ENCODE measurements at places on chromosomes 2 and 18. TPM values are rescaled to one million over a fixed set of nuclear protein-coding genes. Genes with fewer than 3 reads are reported as not detected.

- no peak for DNase-seq
- no peaks in the 10 kb centered on the region for H3K27me3 ChIP-seq
- H3K36me3 ChIP-seq, result peaks cover 11% of the 10 kb centered on the region
- H3K4me3 ChIP-seq, result no peak overlapping the region
These were observed 81.2 kb downstream of the SH3YL1 start for GRCh38 chr2:182509-183122.

Gene SH3RF3
- total RNA-seq, result 1.0 TPM

GRCh38 chr18:60538891-60539290 is 166.3 kb upstream of the MC4R start:
- H3K4me1 ChIP-seq, result no peaks in the 10 kb centered on the region
- H3K27ac ChIP-seq, result no peak overlapping the region
- H3K4me3 ChIP-seq, result no peak overlapping the region
- H3K27me3 ChIP-seq, result no peaks in the 10 kb centered on the region

DNA sequence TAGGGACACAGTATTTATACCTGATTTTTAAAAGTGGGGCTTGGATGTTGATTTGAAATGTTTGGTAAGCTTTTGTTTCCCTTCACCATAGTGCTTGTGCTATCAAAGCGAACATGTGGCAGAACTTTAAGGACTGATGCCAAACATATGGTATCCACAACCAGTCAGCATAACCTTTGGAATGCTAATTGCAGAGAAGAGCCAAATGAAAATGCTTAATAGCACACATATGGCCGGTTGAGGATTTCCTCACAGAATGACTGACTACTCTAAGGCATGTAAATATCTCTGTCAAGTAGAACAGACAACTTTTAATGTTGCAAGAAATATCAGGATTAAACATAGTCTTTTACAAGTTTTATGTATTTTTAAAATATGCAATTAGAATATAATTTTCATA is 120.9 kb upstream of the COL3A1 start:
- DNase-seq, result no peak
- no peaks in the 10 kb centered on the region for H3K36me3 ChIP-seq
- H3K4me1 ChIP-seq, result no peaks in the 10 kb centered on the region
- H3K27me3 ChIP-seq, result no peaks in the 10 kb centered on the region
- no peak overlapping the region for H3K4me3 ChIP-seq

- no peak for DNase-seq
- no peaks in the 10 kb centered on the region for H3K36me3 ChIP-seq
- no peaks in the 10 kb centered on the region for H3K27me3 ChIP-seq
- no peak overlapping the region for H3K4me3 ChIP-seq
These were observed 275.5 kb downstream of the KCNJ3 start for GRCh38 chr2:154974041-154974440.

DNA sequence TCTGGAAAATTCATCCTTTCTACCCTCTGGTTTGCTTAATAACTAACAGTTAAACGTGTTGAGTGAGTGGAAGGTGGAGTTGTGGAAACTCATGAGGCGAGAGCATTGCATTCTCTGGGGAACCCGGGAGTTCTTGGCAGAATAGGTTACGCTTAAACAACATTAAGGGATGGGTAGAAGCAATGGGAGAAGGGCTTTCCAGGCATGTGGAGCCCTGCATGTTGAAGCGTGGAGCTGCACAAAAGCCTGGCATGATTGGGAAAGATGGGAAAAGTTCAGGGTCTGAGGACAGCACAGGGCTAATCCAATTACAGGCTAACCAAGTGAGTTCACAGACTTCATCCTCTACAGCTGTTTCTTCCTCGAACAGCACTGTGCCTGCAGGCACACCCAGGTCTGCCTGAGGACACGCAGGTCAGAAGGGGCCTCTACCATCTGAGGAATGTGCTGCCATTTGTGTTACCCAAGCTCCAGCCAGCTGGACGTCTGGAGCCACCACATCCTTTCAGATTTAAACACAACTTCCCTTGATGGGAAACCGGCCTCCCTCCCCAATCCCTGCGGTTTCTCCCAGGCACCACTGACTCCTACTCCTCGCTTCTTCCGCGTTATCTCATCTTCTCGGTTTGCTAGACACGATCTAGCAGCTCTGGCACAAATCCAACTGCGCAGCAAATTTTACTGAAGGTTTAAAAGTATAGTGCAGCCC is 164.2 kb downstream of the ANTXR1 start:
- no peak for DNase-seq
- no peaks in the 10 kb centered on the region for H3K36me3 ChIP-seq
- H3K4me1 ChIP-seq, result peaks cover 8% of the 10 kb centered on the region
- H3K27ac ChIP-seq, result no peak overlapping the region

DNA sequence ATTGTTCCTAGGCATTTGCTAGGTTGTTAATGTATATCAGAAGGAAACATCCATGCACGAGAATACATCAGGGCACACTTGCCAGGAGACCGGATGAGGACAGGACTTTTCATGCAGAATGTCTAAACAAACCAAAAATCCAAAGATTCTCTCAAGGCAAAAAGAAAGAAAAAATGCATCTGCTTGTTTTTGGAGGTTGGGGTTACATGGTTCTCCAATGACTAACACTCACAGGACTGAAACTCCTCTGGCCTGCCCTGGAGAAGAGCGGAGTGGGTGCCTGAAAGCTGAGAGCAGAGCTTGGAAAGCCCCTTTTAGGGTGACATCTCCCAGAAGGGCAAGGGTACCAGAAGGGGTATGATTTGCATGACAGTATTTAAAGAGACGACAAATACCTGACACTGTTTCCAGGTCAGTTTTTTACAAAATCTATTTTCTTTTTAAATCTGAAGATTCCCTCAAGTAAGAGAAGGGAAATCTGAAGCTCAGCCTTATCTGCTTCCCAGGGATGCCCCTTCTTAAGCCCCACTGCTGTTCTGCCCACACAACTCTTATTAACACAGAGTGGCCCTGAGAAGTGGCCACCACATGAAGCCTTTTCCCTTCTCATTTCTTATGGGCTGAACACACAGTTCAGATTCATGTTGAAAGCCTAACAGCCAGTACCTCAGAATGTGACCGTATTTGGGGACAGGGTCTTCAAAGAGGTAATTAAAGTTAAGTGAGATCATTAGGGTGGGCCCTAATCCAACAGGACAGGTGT is 216.4 kb downstream of the STK39 start:
- H3K4me1 ChIP-seq, result peaks cover 20% of the 10 kb centered on the region
- DNase-seq, result peak; percentile 37
- peak overlapping the region; percentile 12 for H3K27ac ChIP-seq

DNA sequence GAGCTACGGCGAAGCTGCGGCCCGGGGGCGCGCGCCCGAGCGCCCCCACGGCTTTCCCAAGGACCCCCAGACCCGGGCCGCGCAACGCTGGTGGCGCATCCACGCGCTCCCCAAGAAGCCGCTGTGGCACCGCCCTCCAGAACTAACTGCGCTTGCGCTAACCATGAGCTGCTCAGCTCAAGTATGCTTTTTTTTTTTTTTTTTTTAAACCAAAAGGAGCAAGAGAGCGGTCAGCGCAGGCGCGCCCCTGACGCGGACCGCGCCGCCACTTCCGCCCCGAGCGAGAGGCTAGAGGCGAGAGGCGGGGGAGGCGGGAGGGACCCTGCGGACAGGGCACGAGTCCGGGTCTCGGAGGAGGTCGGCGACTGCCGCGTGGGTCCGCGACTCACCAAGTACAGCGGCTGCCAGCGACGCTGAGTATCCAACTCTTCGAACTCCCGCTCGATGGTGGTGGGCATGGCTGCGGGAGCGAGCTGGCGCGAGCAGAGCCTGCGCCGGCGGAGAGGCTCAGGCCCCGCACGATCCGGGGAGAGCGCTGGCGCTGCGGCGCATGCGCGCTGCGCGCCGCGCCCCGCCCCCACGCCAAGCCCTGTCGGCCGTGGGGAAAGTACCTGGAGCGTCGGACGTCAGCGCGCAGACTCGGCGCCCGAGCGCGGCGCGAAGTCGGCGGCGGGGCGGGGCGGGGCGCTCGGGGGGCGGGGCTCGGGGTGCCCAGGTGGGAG is at the start of gene PTPN2:
Gene PTPN2, minus strand, starts transcription at position 554 of the 722 bp plus-strand sequence. Its CDS starts 96 bp downstream, at position 458.
- H3K4me1 ChIP-seq, result peaks cover 55% of the 10 kb centered on the region
- peaks cover 5% of the 10 kb centered on the region for H3K36me3 ChIP-seq
- H3K27ac ChIP-seq, result peak within 1 kb of the TSS; percentile 98
- no peaks in the 10 kb centered on the region for H3K27me3 ChIP-seq

GRCh38 chr2:241794250-241794823 is 14.7 kb upstream of the NEU4 start:
- H3K27me3 ChIP-seq, result peaks cover 12% of the 10 kb centered on the region
- DNase-seq, result no peak
- H3K27ac ChIP-seq, result no peak overlapping the region
- peaks cover 3% of the 10 kb centered on the region for H3K36me3 ChIP-seq
- peaks cover 3% of the 10 kb centered on the region for H3K4me1 ChIP-seq

GRCh38 chr18:46421973-46422551 is 235.0 kb downstream of the LOXHD1 start:
- H3K27ac ChIP-seq, result no peak overlapping the region
- H3K4me1 ChIP-seq, result peaks cover 10% of the 10 kb centered on the region
- no peak for DNase-seq
- H3K27me3 ChIP-seq, result no peaks in the 10 kb centered on the region
- no peak overlapping the region for H3K4me3 ChIP-seq

DNA sequence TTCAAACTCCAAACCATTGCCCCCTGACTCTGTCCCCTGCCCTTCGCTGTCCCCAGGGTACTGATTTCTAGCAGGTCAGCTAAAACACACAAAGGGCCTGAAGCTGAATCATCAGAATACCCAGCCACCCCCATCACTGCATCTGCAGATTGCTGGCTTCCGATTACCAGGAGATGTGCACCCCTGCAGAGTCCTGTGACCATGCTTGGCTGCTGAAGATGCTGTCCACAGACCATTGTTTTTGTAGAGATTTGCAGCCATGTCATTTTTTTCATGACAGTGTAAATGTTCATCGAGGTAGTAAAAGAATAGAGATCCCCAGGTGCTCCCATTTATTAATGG is 463.3 kb downstream of the STK39 start:
- no peaks in the 10 kb centered on the region for H3K4me1 ChIP-seq
- no peaks in the 10 kb centered on the region for H3K27me3 ChIP-seq
- no peak overlapping the region for H3K27ac ChIP-seq
- H3K36me3 ChIP-seq, result no peaks in the 10 kb centered on the region
- H3K4me3 ChIP-seq, result no peak overlapping the region
- DNase-seq, result no peak

Gene IL36RN
- not detected for total RNA-seq

Gene RUFY4
- total RNA-seq, result 0.84 TPM

Gene FEV
- not detected for total RNA-seq

GRCh38 chr2:15939556-15939853 is 845 bp upstream of the MYCN start:
- peaks cover 45% of the 10 kb centered on the region for H3K27me3 ChIP-seq
- peaks cover 29% of the 10 kb centered on the region for H3K4me1 ChIP-seq
- peak; percentile 61 for DNase-seq

Gene NOSTRIN
- not detected for total RNA-seq

Gene ABCG5
- not detected for total RNA-seq

Measured in activated T-cell treated with anti-CD3 and anti-CD28 coated beads, Interleukin-2, amount 50 U/mL, for 72 hours (primary cell).